Kasumi-1 (cell line): ENCODE measurements at places on chromosomes 7 and 10.

- no peak for DNase-seq
Observed at GRCh38 chr7:26594553-26594952, 269.8 kb downstream of the SKAP2 start.

- no peak for DNase-seq
Observed at GRCh38 chr10:29131952-29132547, 156.8 kb upstream of the LYZL1 start.

DNA sequence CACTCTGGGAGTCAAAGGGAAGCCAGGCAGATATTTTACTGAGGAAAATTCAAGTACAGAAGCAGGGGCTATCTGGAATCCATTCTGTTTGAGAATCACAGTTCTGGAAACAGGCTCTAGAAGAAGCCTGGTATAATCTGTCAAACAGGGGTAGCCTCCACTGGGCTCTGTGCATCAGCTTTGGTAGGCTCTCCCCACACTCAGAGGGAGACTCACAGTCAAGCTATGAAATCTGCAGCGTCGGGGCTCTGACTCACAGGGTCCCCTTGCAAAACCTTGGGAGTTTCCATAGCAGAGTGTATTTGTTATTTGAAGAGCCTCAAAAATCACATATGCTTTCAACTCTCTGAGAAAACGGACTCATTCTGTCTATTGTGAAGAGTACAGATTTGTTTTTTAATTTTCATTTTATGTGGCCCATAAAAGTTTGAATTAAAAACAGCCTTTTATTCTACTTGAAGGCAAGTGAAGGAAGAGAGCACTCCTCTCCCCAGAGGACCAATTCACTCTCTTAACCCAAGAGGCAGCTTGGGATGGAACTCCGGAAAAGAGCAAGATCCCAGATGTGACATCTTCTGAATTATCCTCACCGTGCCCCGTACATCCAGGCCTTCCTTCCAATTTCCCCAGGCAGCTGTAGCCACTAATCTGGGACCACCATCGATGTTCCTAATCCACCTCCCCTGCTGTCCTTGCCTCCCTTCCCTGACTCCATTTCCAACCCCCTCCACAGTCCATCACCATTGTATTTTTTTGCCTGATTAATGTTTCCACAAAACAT lies 590.9 kb upstream of the MGMT start:
- DNase-seq = no peak

- no peak for DNase-seq
Observed at GRCh38 chr7:29139796-29140195, 6.5 kb downstream of the CPVL start.

DNA sequence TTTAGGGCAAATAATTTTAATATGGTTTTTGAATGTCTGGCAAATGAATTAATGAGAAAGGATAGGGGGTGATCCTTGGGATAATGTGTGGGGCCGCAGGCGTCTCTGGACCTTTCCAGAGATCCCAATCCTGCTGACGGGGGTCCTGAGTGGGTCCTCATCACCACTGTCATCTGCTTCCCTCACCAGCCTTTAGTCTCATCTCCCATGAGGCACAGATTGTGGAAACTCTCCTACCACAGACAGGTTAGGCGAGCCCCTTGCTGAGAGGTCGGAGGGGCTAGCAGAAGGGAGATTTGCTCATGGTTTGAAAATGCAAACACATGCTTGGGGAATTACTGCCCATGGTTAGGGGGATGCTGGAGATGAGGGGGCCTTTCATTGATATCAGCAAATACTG lies 484.6 kb downstream of the RPS24 start:
- DNase-seq = no peak

DNA sequence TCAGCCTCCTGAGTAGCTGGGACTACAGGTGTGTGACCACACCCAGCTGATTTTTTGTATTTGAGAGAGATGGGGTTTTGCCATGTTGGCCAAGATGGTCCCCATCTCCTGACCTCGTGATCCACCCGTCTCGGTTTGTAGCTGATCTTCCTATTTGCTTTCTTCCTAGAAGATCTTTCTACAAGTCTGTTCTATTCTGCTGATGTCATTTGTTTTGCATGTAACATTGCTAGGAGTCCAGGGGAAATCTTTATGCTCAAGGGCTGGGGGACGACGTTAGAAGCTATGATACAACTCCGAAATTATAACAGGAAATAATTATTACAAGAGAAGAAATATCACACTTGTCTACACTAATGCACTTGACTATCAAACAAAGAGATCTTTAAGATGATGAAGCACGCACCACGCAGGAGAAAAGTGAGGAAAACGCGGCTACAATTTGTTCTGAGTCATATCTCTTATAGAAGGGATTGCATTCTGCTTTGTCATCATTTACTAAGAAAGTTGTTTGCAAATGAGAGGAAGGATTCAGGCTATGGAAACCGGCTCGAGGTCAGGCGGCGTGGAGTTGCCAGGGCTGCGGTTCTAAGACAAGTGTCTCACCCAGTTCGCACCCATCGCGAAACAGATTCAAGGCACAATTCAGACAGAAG lies 103.0 kb upstream of the CARD11 start:
- no peak for DNase-seq

GRCh38 chr10:108375691-108376090 lies 1211.2 kb upstream of the SORCS1 start:
- DNase-seq = no peak

DNA sequence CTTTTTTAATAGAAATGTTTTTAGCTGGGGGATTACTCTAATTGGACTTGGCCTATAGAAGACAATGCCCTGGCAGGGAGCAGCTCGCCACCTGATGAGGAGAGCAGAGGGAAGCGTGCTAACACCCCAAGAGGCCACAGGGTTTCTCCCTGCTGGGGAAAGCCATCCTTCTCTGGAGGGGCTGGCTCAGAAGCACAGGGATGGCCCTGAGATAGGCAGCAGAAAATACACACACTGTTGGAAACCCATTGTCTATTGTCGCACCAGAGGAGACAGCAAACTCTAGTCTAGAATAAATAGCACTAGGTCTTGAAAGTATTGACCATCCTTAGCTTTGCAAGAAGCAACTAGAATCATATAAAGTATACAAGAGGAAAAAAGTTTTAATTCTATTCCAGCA lies 5.4 kb downstream of the COBL start:
- DNase-seq = no peak

- no peak for DNase-seq
Observed at GRCh38 chr7:28149291-28150101, 31.1 kb downstream of the JAZF1 start.
